ENCODE measurements at places on chromosomes 4 and X.

DNA sequence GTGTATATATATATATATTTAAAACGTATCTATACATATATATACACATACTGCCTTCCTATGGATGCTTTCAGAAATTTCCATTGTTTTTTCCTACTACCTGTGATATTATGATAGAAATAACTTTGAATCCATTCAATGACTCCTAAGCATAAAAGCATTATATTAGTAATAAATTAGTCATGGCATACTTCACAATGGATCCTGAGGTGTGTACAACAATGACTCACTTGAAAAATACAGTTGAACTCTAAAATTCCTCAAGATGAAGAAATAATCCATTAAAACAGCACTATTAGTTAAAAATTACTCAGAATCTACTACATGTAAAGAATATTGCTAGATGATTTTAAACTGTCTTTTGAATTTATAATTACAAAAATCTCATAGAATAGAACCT is 201.1 kb downstream of the STPG2 start:
- DNase-seq = no peak

GRCh38 chr4:65645185-65645584 is 25.1 kb downstream of the EPHA5 start:
- DNase-seq = no peak

GRCh38 chrX:155235891-155236290 is 19.6 kb downstream of the VBP1 start:
- no peak for DNase-seq

DNA sequence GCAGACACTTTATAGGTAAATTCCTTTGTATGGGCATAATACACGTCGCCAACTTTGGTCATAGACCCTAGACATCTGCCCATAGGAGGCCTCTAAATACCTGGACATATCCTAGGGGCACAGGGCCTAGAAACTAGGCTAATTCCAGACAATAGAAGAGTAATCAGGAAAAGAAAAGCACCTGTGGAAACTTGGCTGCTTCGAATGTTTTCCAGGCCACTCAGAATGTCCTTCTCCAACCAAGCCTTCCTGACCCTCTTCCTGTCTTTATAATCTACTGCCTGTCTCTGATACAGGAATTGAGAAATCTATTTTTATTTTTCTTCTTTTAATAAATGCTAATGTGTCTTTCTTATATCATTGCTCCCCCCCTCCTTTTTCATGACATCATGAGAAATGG is 493.1 kb downstream of the IL15 start:
- no peak for DNase-seq

GRCh38 chr4:1084394-1084793 is 29.0 kb downstream of the RNF212 start:
- no peak for DNase-seq

GRCh38 chrX:68763481-68763880 is 65.3 kb upstream of the EFNB1 start:
- DNase-seq = no peak

- no peak for DNase-seq
These were observed 1831.4 kb downstream of the ARAP2 start for GRCh38 chr4:34412911-34413310.

GRCh38 chr4:175413561-175413960 is 398.5 kb downstream of the GPM6A start:
- no peak for DNase-seq

GRCh38 chr4:120963449-120963848 is 40.9 kb upstream of the PRDM5 start:
- no peak for DNase-seq

DNA sequence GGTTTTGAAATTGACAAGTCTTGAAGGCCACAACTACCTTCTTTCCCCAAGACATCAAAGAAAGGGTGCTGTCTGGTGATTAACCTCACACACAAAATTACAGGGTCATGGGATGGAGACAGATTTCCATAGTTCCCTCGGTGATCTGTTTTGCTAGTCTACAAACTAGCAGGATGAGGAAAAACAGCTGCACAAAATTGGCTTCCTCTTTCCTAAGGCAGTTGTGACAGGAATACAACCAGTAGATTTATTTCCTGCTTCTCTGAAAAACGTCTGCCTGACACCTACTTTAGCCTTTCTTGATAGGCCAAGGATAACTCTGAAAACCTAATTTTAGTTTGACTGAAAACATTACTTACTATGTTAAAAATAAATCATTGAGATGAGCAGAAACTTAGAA is 39.6 kb downstream of the DKK2 start:
- DNase-seq = no peak

DNA sequence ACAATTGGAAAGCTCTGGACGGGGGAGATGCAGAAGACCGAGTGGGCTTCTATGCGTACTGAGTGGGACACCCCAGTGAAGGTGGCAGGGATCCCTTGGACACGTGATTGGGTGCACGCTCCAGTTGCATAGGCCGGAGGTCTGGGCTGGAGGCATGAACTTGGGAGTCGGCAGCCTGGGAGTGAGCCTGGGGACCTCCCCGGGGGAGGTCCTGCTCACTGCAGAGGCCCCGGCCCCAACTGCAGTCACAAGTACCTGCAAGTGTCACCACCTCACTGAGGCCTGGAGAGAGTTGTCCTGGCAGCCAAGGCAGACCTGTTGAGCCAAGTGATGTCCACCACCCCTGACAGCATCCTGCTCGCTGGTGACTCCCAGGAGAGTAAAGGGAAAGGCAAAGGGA is 49.3 kb upstream of the HMX1 start:
- DNase-seq = no peak

DNA sequence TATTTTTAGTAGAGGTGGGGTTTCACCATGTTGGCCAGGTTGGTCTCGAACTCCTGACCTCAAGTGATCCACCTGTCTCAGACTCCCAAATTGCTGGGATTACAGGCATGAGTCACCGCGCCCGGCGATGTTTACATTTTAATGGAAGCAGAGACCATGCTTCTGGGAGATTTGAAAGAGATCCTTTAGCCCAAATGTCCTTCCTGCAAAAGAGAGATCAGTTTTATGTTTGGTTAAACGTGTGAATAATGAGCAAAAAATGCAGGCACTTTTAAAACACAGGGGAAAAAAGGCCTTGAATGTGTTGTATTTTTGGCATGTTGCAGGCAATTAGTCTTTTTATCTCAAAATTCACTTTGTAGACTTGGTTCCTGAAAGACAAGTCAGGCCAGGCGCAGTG is 95.8 kb upstream of the ELOVL6 start:
- no peak for DNase-seq

DNA sequence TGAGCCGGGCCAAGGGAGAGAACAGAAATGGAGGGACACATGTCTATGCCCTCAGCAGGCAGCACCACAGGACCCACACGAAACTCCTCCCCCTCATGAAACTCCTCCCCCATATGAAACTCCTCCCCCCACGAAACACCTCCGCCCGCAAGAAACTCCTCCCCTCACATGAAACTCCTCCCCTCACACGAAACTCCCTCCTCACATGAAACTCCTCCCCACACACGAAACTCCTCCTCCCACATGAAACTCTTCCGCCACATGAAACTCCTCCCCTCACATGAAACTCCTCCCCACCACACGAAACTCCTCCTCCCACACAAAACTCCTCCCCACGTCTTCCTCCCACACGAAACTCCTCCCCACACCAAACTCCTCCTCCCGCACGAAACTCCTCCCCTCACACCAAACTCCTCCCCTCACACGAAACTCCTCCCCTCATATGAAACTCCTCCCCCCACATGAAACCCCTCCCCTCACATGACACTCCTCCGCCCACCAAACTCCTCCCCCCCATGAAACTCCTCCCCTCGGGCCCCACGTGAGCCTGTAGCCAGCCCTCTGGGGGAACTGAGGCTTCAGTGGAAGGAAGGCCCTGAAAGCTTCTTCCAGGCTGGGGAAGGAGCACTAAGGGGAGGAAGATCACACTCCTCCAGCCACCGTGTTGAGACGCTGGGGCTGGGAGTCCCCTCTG is 15.2 kb downstream of the ADRA2C start:
- peak; percentile 54 for DNase-seq

DNA sequence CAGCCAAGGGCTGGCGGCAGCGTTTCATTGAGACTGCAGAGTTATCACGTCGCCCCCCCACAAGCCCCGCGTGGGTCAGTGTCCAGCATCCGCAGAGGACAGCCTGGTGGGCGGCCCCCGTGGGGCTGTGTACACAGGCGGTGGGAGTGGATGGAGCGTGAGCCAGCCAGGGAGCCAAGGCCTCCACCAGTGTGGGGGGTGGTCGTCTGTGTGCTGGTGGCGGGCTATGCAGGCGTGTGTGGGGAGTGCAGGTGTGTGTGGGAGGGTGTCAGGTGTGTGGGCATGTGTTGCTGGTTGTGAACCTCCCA is 56.5 kb upstream of the NKX1-1 start:
- DNase-seq = peak; percentile 15

Measured in iPS-NIHi11 (cell line).